ENCODE measurements at places on chromosomes 12 and 14.

GRCh38 chr12:3103806-3104205 lies 26.6 kb downstream of the TSPAN9 start:
- no peak for DNase-seq

- no peak for DNase-seq
Observed at GRCh38 chr12:120856980-120857379, 47.2 kb downstream of the SPPL3 start.

DNA sequence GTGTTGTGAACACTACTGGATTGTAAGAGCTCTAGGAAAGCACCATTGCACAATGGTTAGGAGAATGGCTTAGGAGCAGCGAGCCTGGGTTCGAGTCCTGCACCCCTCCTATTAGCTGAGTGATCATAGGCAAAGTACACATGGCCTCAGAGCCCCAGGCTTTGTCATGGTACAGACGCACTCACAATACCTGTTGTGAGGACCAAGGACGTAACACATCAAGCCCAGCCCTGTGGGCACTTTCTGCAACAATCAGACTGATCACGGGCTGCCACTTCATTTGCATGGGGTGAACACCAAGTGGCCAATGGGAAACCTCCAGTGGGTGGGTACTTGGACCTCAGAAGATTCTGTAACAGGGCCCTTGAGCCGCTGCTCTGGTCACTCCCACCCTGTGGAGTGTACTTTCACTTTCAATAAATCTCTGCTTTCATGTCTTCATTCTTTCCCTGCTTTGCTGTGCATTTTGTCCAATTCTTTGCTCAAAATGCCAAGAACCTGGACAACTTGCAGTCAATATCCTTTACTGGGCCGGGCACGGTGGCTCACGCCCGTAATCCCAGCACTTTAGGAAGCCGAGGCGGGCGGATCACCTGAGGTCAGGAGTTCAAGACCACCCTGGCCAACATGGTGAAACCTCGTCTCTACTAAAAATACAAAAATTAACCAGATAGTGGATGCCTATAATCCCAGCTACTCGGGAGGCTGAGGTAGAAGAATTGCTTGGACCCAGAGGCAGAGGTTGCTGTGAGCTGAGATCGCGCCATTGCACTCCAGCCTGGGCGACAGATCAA lies 28.2 kb downstream of the GLRX5 start:
- DNase-seq, result no peak

- no peak for DNase-seq
Observed at GRCh38 chr14:50668826-50669143, 679 bp upstream of the SAV1 start.

DNA sequence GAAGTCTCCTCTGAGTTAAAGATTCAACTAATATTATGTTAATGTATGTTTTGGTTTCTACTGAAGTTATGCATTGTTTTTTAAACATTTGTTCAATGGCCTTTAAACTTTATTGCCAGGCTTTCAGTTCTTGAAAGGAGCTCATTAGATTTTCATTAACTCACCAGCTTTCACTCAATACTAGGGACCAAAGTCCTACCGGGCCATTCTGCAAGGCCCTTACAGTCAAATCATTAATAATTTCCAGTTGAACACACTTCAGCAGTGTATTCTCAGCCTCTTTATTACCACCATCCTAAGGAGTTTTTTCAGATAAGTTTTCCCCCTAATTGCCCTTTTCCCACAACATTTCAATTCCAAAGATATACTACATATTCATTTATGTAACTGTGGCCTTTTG lies 409.2 kb downstream of the DIO2 start:
- no peak for DNase-seq

GRCh38 chr12:120290609-120291305 lies 946 bp downstream of the RNU4-2 start:
- DNase-seq, result peak; percentile 18

GRCh38 chr12:2300886-2301285 lies 248.1 kb downstream of the CACNA1C start:
- no peak for DNase-seq

DNA sequence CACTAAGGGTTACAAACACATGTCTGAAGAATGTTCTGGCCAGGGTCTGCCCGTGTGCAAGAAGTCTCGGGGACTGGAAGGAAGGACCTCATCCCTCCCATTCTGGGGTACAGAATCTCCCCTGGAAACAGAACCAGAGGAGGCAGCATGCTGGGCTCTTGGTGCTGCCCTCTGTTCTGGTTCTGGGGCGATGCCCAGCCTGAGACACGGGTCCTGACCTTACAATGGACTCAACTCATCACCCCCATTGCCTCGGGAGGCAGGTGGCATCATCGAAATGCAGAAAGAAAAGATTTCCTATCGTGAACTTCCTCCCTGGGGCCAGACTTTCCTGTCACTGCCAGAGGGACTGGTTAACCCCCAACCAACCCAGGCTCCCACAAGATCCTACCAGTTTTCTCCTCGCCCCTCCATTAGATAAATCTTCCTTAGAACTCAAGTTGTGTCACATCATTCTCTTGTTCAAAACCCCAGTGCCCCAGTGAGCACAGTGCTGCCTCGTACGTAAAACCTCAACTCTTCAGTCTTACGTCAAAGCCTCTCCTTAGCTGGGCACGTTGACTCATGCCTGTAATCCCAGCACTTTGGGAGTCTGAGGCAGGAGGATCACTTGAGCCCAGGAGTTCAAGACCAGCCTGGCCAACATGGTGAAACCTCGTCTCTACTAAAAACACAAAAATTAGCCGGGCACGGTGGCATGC lies 52.1 kb downstream of the PSMA6 start:
- DNase-seq, result no peak

DNA sequence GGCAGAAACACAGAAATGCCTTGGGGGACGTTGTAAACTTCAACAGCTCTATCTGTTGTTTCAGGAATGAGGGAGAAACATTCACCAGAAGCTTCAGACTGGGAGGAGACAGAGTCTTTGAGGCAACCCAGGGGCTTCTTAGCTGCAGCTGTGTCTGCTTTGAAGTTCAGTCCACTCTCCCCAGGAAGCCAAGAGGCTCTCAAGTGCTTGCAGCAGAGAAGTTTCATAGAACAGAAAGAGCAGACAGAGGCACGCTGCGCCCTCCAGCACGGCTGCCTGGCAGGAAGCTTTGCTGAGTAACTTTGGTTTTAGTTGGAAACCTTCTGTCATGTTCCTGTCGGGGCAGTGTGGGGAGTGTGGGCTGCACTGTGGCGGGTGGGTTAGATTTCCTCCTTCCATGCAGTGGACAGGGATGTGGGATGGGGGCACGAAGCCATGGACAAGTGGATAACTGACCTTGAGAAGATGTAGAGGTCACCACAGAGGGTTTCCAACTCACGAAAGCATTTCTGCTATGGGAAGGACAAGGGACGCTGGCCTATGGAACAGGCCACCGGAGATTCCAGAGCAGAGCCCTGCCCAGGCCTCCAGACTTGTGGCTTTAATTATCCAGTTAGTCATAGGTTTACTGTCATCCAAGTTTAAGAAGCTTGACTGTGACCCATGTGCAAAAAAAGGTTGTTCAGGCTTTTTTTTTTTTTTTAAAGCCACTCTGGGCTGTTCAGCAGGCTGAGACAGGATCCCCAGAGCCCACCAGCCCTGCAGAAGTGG lies 107.7 kb downstream of the ARF6 start:
- DNase-seq, result peak; percentile 72

GRCh38 chr12:116480210-116480810 lies 78.9 kb upstream of the MAP1LC3B2 start:
- no peak for DNase-seq

GRCh38 chr12:14986449-14986848 lies 13.6 kb downstream of the PDE6H start:
- no peak for DNase-seq

DNA sequence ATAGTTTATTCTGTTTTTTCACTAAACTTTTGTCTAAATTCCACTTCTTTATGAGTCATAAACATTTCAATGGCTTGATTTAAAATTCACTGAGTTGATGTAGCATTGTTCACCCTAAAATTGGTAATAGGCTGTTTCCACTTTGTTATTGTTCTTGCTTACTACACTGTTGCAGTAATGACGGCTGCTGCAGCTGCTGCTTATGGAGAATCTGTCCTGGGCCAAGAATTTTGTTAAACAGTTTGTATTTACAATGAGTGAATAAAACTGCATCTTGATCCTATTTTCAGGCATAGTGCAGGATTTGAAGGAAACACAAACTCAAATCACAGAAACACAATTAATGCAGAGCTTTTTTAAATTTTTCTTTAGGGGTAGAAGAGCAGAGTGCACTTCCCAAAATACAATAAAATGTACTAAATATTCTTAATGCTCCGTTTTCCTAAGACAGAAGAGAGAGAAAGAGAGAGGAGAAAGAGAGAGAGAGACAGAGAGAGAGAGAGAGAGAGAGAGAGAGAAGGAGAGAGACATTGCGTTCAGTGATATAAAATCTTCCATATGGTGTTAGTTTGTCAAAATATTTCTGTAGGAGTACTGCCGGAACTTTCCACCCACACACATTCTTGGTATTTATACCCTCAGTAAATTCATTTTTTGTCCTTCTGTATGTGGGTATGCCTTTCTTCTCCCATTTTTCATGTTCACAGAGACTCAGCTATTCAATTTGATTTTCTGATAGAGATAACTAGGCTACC lies 266.4 kb downstream of the LRFN5 start:
- no peak for DNase-seq

DNA sequence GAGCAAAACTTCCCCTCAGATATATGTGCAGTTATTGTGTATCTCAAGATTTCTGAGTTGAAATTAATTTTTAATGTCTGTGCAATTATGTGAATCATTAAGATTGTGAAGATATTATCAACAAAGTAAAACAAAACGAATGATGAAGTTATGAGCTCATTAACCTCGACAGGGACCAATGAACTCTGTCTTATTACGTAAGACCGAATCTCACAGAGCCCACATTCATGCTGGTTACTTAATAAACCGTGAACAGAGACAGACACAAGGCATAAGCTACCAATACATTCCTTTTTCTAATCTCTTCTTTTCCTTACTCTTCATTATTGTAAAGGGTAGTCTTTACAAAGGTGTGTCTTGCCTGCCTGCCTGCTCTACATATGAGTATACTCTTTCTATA lies 568.7 kb downstream of the RPS29 start:
- DNase-seq, result no peak

DNA sequence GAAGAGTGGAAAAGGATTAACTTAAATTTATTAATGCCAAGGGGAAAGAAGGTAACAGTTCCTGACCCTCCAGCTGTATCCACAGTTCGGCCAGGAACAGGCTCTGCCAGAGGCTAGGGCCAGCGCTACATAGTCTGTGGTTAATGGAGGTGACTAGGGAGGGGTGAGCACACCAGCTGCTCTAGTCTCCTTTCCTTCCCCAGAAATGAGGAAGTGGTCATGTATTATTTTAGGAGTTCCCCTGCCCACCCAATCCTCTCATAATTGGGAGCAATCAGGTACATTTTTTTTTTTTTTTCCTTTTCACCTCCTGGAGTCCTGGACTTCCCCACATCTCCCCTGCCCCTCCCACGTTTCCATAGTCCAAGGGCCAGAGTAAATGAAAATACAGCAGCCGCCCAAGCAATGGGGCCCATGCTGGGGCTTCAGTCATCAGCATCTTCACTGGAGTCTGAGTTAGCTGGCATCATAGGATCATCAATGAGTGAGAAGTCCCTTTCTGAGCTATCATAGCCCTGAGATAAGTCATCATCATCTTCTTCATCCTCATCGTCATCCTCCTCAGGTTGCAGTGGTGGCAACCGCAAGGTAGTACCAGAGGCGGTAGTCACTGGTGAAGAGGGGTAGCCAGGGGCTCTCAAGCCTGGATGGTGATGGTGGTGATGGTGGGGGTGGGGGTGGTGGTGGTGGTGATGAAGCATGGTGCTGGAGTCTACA lies 1.5 kb upstream of the SUPT16H start:
- DNase-seq, result no peak

DNA sequence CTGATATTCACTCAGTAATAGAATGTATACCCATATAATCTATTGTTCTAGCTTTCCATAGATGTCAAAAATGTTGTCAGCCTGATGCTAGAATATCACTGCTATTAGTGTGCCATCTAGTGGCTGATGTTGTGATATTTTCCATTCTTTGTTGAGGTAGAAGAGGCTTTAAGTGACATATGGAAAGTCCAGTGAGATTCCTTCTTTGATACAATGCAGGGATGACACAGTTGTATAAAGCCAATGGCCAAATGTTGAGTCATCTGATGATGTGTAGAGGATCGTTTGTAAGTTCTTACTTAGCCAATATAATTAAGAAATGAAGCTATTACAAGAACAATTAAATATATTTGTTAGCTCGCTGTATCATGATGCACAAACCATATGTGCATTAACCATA lies 58.1 kb upstream of the PCED1B start:
- DNase-seq, result no peak

DNA sequence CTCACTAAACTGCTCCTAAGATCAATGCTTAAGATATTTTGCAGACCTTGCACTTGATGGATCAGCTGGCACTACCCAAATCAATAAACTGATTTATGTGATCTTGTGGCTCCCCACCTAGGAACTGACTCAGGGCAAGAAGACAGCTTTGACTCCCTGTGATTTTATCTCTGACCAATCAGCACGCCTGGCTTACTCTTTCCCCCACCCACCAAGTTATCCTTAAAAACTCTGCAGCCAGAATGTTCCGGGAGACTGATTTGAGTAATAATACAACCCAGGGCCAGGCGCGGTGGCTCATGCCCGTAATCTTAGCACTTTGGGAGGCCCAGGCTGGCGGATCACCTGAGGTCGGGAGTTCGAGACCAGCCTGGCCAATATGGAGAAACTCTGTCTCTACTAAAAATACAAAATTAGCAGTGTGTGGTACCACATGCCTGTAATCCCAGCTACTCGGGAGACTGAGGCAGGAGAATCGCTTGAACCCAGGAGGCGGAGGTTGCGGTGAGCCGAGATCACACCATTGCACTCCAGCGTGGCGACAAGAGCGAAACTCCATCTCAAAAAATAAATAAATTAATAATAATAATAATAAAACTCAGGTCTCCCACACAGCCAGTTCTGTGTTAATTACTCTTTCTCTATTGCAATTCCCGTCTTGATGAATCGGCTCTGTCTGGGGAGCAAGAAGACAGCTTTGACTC lies 12.0 kb downstream of the MORN3 start:
- no peak for DNase-seq

GRCh38 chr14:97850466-97850865 lies 1053.3 kb downstream of the VRK1 start:
- no peak for DNase-seq

GRCh38 chr12:71854594-71854993 lies 15.0 kb downstream of the TBC1D15 start:
- no peak for DNase-seq

DNA sequence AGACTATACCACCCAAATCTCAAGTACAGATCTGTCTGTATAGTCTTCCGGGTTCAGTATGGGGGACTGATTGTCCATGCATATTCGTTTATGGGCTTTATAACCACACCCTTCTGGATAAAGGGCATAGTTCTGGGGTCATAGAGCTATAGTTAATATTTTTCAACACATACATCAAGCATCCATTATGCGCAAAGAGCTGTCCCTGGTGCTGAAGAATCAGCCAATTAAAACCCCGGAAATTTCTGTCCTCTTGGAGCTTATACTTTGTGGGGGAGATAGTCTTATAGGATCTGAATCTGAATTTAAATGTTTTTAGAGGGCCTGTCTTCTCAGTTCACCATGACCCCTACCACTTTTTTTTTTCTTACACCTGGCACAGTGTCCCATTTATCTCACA lies 256.7 kb downstream of the SUDS3 start:
- no peak for DNase-seq

Measured in activated CD8-positive, alpha-beta memory T cell treated with anti-CD3 and anti-CD28 coated beads, Interleukin-2, amount 50 U/mL, for 4 hours (primary cell).